ENCODE measurements at places on chromosomes 16 and 17.

DNA sequence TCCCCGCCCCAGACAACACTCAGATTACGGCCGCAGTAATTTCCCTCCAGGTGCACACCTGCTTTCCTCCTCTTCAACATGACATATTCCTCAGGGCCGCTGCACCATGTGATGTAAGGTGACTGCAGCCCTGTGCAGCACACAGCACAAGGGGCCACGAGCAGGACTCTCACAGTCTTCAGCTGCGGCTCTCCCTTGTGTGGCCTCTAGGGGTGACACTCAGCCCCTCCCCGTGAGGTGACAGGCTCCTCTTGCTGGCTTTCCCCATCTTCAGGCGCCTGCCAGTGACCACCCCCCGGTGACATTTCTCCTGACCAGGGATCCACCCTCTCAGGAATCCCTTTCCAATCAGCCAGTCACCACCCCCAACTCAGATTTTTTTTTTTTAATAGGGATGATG, 31.3 kb upstream of the ABCC3 start:
- DNase-seq, result no peak

DNA sequence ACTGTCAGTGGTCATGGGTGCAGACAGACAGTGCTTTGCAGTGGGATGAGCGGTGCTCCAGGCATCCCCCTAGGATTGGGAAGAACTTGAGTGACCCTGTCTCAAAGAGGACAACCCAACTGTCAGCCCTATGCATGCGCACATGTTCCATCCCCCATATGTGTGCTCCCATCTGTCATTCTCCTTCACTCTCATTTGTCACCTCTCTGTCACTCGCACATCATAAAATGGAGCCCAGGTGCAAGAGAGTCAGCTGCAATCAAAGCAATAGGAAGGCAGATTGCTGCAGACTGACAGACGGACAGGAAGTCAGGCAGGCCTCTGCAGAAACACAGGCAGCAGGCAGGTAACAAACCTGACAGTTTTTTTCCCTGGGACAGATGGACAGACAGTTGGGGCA, 101.8 kb upstream of the CCL1 start:
- no peak for DNase-seq

DNA sequence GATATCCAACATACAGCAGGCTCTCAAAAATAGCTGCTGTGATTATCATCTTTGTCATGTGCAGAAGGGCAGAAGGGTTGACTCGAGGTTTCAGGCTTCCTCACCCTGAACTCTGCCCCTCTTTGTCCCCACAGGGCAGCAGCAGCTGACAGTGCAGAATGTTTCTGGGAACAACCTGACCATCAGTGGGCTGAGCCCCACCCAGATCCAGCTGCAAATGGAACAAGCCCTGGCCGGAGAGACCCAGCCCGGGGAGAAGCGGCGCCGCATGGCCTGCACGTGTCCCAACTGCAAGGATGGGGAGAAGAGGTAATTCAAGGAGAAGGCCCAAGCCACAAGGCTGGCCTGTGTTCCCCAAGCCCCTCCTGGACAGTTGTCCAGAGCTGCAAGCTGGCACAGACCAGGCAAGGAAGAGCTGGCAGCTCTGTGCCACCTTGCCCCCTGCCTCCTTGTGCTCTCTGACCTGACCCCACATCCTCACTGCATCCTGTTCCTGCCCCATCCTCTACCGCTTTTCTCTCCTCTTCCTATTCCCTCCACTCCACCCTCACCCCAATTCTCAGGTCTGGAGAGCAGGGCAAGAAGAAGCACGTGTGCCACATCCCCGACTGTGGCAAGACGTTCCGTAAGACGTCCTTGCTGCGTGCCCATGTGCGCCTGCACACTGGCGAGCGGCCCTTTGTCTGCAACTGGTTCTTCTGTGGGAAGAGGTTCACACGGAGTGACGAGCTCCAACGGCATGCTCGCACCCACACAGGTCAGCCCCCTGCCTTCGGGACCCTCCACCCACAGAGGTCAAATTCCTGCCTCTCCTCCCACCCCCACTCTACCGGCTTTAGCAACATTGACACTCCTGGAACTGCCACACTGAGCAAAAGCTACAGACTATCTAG, 16.3 kb upstream of the PNPO start:
- DNase-seq, result no peak

DNA sequence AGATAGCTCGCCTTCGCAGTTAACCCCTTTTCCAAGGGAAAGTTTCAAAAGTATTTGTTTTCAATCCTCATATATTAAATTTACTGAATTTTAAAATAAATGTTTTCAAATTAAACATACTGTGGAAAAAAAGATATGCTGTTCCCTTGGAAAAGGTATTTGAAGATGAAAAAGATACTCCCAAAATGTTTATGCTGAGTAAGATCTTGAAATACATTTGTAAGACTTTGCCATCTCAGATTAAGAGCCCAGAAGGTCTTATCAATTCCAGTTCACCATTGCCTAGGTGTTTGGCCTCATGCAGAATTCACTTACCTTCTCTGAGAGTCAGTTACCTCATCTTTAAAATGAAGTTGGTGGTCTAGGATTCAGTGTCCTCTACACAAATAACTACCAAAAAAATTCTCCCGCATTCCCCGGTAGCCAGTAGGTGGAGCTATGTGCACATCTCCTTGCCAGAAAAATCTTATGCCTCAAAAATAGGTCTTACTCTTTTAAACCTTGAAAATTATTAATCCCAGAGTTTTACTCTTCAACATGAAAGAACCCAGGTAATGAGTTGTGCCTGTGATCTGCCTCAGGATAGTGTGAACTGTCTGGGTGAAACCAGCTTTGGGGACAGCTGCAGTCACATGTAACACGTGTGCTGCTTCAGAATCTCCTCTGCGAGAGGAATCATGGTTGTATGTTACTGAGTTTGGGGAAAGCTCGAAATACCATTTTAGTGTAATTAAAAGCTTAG, 178.3 kb downstream of the MRTFB start:
- no peak for DNase-seq

- no peak for DNase-seq
Observed at GRCh38 chr17:1820528-1821252, 9.0 kb downstream of the SMYD4 start.

GRCh38 chr17:37737081-37737480, 7.8 kb downstream of the HNF1B start:
- DNase-seq, result no peak

- no peak for DNase-seq
Observed at GRCh38 chr16:56999409-57000270, 10.3 kb downstream of the NLRC5 start.

- DNase-seq, result no peak
Observed at GRCh38 chr16:48350736-48351135, 34.5 kb downstream of the SIAH1 start.

DNA sequence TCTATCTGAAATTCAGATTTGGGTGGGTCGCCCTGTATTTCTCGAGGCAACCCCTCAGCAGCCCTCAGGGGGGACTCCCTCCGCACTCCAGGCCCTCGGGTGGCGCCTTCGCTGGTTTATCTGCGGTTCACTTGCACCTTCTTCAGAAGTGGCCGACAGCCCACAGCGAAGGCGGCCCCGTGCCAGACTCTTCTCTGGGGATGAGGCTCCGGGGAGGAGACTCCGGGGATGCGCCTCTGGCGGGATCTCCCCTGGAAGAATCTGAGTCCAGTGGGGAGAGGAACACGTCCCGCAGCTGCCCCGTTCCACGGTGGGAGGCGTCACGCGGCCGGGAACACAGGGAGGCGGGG, 63.9 kb upstream of the DNAJA2 start:
- DNase-seq, result peak; percentile 9

GRCh38 chr16:88971371-88972097, 5.5 kb downstream of the CBFA2T3 start:
- no peak for DNase-seq

GRCh38 chr17:259341-259976, 78.0 kb upstream of the DOC2B start:
- no peak for DNase-seq

DNA sequence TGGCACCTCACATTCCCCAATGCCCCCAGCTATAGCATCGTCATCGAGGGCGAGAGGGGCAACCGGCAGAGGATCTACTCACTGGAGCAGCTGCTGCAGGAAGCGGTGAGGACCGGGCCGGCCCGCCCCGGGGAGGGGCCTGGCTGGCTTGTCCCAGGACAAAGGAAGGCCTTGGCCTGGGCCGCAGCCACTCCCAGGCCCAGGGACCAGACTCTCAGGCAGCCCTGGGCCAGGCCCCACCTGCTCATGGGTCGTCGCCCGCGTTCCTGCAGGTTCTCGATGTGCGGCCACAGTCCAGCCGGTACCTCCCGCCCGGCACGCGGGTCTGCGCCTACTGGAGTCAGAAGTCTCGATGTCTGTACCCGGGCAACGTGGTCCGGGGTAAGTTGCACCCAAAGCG, 53.4 kb downstream of the ACTG1 start:
- no peak for DNase-seq

GRCh38 chr16:86342161-86342834, 168.0 kb upstream of the FOXF1 start:
- DNase-seq, result no peak

DNA sequence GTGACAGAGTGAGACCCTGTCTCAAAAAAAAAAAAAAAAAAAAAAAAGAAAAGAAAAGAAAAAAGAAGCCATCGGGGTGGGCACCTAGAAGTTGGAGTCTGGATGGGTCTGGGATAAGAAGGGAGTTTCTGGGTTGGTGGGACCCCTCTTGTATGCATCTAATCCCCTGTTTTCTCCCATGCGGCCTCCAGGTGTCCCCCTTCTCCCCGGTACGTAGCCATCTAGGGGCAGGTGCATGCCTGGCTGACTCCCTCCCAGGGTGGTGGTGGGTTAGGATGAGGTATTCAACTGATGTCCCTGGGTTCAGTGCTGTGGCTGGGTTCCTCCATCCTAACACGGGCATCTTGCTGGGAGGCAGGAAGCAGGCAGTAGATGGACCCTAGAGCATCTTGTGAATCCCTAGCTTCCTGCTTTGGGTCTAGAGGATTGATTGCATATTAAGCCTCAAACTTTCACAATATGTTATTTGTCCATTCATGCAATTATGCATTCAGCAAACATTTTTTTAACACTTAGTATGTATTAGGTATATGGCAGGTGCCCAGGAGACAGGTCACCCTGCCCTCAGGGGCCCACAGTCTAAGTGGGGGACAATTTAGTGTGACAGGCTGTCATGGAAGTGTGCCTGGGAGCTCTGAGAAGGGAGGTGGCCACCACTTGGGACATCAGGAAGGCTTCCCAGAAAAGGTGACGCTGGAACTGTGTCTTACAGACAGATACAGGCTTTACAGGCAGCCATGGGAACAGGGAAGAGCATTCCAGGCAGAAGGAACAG, 13.1 kb downstream of the FMNL1 start:
- no peak for DNase-seq

DNA sequence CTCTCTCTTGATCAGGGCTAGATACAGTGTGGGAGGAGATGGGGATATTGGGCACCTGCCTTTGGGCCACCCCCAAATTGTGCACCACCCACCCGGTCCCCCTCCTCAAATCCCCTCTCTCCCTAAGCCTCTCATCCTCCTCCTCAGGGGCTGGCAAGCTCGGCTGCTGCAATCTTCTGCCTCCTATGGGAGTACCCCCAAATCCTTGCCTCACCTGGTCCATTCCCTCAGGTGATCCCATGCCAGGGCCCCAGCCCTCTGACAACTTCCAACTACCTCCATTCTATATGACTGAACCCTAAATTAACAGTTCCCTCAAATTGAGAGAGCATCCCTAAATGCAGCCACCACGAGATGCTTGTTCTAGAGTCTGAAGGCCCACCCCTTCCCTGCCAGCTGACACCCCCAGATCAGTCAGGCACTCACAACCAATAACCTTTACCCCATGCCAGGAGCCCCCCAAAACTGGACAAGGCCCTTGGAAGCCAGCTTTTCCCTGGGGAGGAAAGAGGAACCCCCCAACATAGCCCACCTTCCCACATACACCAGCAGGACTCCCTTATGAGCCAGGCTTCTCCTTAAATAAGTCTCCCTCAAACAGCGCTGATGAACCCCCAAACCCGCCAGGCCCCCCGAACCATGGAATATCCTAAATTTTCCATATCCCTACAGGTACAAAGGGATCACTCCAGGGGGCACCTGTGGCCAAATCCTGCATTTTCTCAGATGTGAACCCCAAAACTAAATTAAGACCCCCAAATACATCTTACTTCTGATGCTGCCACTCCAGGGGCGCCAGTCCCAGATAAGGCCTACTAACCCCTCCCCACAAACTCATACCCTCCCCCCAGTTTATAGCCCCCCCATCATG, 3.2 kb downstream of the DLG4 start:
- DNase-seq, result no peak

DNA sequence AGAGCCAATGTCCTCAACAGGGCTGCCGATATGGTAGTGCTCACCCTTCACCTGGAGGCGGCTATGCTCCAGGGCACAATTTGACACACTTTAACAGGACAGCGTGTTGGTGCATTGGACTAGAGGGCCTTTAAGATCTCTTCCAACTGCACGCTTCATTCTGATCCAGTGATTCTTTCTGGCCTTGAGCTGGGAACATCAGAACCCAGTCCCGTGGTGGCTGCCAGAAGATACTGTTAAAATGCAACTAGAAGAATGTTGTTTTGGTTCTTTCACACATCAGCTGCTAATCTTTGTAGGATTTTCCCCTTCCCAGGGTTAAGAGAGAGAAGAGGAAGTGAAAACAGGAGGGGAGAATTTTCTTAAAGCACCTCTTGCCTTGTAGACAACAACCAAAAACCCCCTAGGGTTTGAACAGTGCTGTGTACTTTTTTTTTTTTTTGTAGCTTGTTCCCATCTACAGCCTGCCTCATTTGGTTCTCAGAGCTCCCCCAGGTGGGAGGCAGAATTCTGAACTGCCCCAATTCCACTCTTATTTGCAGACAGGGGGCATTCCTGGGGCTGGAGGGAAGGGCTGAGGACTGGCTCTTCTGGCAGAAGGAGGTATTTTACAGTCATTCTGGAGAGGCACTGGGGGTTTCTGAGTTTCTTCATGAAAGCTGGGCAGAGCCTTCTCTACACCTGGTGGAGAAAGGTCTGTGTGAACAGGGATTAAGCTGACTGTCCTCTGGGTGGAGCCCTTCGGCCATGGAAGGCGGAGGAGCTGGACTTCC, 32.4 kb downstream of the SMARCE1 start:
- no peak for DNase-seq

DNA sequence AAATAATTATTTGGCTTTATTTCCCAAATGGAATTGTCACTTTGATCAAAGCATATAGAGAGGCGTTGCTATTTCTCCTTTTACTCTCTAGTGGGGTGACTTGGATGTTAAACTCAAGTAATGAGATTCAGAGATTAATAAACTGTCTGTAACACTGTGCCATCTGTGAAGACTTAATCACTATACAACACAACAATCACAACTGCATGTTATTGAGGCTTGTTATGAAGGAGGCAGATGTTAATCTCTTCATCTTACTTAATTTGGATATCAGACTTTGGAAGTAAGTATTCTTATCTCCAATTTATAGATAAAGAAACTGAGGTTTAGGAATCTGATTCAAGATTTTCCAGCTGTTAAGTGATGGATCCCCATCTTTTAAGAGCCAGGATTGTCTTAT, 132.5 kb downstream of the CNTNAP4 start:
- no peak for DNase-seq

- no peak for DNase-seq
Observed at GRCh38 chr17:28928061-28928460, 23.3 kb downstream of the PHF12 start.

DNA sequence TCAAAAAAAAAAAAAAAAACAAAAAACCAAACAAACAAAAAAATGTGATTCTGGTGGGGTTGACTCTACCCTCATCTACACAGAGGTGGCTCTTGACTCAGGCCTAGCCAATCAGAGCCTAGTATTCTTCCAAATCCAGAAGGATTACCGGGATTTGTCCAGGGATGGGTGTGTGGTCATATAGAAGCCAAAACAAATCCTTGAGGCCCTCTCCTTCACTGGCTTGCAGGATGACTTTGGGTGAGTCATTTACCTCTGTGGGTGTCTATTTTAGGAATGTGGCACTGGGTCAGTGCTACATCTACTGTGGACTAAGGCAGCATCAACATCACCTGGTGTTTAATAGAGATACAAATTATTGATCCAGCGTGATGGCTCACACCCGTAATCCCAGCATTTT, 93.2 kb upstream of the RBBP6 start:
- no peak for DNase-seq

Data from stimulated activated CD8-positive, alpha-beta memory T cell treated with anti-CD3 and anti-CD28 coated beads, Interleukin-4, amount 100 ng/mL, for 1 hour (primary cell).